Dorsolateral prefrontal cortex (tissue), 122 donors: ENCODE measurements at places on chromosomes 3 and 15. TPM values are rescaled to one million over a fixed set of nuclear protein-coding genes. Genes with fewer than 3 reads are reported as not detected.

Gene CFAP100
- 1.8 TPM for total RNA-seq

Gene TFG
- 65.4 TPM for total RNA-seq

Gene MYO9A
- total RNA-seq = 97.2 TPM

GRCh38 chr3:153038779-153039178, 123.2 kb upstream of the RAP2B start:
- no peak for DNase-seq

DNA sequence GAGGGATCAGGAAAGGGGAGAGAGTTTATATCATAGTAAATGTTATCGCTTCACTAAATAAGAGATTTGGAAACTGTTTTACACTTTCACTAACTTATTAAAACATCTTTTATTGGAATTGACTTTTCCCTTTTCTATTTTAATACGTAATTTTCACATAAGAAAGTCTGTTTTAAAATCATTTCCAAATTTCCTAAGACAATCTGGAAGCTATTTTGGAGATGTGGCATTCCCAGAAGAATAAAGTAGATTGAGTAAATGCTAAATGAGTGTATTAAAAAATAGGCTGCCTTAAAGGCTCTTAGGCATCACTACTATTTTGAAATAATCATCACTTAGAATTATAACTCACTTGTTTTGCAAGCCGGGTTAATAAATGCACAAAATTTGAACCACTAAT, 763.5 kb downstream of the EDEM1 start:
- DNase-seq = no peak

- DNase-seq = no peak
Measured at GRCh38 chr3:61631108-61631769, 69.9 kb downstream of the PTPRG start.

- peak; percentile 20 for DNase-seq
Measured at GRCh38 chr15:88954431-88955277, 41.5 kb upstream of the MFGE8 start.

DNA sequence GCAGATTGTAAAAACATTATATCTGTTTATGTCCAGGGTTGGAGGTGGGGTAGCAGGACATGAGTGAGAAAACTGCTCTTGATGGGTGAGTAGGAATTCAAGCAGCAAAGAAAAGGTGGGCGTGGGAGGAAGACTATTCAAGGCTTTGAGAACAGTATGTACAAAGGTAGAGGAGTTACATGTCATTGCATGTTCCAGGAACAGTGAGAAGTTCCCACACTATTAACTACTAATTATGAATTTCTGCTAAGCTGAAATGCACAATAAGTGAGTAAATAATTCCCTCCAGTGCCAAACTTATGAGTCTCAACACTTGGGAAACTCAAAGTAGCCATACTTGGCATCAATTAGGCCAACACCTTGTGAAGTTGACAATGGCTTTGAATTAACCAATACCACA, 80.1 kb downstream of the SRGAP3 start:
- DNase-seq = no peak

- DNase-seq = no peak
Measured at GRCh38 chr3:23463791-23464190, 260.7 kb downstream of the UBE2E2 start.

GRCh38 chr15:52369455-52369854, 73.9 kb upstream of the MYO5C start:
- no peak for DNase-seq
